ENCODE measurements at places on chromosomes 11 and 22. TPM values are rescaled to one million over a fixed set of nuclear protein-coding genes. Genes with fewer than 3 reads are reported as not detected.

DNA sequence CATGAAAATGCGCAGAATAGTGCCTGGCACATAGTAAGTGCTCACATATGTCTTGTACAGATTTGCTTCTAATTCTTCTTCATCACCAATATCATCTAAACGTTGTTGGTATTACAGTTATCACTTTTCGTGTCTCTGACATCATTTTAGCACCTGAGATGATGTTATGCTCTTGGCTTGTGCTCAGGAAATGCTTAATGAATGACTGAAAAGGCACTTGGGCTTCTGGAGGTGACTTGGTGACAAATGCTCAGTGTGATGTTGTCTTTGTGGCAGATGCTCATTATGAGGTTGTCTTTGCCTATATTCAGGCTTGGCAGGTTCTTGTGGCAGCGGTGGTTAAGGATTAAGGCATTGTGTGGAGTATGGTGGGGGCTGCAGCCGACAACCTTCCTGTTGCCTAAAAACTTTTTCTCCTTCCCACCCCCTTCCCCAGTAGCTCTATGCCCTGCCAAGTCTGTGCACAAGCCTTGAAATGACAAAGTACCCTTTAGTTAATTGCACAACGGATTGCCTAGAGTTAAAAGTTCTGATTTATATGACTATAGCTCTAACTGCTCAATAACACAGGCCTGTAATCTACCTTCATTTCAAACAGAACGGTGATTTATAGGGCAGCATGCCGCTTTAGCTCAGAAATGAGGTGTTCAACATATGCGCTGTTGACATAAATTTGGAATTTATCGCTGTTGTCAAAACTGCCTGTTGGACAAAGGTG is 82.5 kb downstream of the ZBTB16 start:
- no peak for DNase-seq

GRCh38 chr22:29216873-29217666 is 11.4 kb downstream of the EMID1 start:
- no peak for DNase-seq

- no peak for DNase-seq
Observed at GRCh38 chr22:23137905-23138561, 3.8 kb downstream of the RSPH14 start.

- DNase-seq, result no peak
Observed at GRCh38 chr22:33648478-33648877, 271.8 kb downstream of the LARGE1 start.

Gene PPP6R3
- 98.2 TPM for polyA plus RNA-seq

Gene RNF26
- 30.7 TPM for polyA plus RNA-seq

Gene PANX2
- polyA plus RNA-seq, result 2.3 TPM

Gene ANKK1
- 0.12 TPM for polyA plus RNA-seq

Gene TMEM134
- 44.0 TPM for polyA plus RNA-seq

Measured in left renal pelvis (tissue), 4 donors.